ENCODE measurements at places on chromosomes 11 and 22.
A peak's percentile ranks its signal among the peaks of the same experiment; 100 is the strongest.

DNA sequence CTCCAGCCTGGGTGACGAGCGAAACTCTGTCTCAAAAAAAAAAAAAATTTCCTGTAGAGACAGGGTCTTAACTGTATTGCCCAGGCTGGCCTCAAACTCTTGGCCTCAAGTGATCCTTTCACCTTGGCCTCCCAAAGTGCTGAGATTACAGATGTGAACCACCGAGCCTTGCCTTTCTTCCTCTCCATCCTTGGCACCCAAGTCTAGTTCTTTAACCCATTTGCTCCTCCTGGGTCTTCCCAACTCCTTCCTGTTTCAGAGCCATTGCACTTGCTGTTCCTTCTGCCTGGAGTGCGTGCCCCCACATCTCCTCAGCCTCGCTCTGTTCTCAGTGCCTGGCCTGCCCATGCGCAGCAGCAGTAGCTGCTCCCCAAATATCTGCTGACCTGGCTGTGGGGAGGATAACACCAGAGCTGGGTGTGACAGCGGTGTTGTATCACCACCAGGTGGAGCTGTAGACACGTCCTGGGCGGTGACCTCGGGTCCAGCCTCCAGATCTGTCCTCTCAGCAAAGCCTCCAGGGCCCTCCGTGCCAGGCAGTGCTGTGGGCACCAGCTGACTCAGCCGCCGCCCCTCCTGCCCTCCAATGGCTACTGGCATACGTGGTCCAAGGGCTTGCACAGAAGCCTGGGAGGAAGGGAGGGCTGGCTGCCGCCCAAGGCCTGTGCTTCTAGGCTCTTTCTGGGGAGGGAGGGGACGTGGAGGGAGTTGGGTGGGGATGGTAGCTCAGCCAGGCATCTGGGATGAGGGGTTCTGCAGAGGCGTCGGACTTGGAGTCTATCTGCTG lies 22.0 kb downstream of the TEF start:
- DNase-seq: peak; percentile 64

DNA sequence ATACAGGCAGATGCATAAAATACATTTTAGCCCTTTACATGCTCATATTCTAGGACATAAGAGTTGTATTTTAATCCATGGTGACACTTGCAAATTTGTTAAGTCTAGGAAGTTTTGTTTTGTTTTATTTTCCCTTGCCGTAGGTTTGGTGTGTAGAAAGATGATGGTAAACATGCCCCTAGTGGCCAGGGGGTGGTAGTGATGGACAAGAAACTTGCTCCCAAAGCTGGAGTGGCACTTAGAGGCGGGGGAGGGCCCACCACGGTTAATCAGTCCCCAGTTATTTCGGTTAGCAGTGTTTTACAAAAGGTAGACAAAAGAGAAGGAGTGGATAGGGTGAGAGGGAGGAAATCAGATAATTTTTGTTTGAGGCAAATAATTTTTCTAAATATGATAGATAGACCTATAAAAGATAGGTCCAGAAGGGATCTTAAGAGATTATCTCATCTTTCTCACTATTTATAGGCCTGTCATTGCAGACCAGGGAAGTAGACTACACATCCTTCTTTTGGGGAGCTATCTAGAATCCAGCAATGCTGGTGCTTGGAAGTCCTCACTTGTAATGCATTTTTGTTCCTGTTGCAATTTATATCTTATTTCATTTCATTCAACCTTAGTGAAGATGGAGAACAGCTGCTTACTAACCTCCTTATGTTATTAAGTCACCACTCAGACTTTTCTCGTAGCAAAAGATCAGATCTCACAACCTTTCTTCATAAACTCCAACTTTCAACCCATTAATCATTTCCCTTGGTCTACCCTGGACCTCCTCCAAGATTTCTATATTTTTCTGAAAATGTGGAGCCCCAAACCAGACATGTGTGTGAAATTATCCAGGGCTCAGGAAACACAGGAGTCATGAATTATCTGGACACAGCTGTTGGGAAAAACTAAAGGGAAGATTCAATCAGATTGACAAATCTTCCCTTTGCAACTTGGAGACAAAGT lies 5.9 kb upstream of the BDNF start:
- DNase-seq: no peak

- DNase-seq: no peak
These were observed 20.3 kb downstream of the UQCR10 start for GRCh38 chr22:29787371-29787980.

GRCh38 chr11:64207256-64208085 lies 950 bp downstream of the FERMT3 start:
- DNase-seq: no peak

- DNase-seq: no peak
These were observed 19.6 kb upstream of the JAM3 start for GRCh38 chr11:134049303-134049702.
